IMR-90 (cell line): ENCODE measurements at places on chromosomes 5 and 9. TPM values are rescaled to one million over a fixed set of nuclear protein-coding genes. Genes with fewer than 3 reads are reported as not detected.

The TTC23L gene
- under 0.01 TPM in 2 replicates for total RNA-seq

DNA sequence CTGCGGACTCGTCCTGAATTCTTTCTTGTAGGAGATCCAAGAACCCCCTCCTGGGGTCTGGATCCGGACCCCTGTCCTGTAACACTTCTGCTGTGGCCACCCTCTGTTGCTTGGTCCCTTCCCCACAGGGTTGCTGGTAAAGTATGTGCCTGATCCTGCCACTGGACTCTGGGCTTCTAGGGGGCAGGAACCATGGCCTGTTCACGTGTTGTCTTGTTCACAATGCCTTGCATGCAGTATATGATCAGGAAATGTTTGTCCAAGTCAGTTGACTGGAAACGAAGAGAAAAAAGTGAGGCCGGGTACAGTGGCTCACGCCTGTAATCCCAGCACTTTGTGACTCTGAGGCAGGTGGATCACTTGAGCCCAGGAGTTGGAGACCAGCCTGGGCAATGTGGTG lies 139.3 kb upstream of the ALDH1B1 start:
- peaks cover 34% of the 10 kb centered on the region for H3K27me3 ChIP-seq
- H3K27ac ChIP-seq = no peak overlapping the region
- H3K4me3 ChIP-seq = no peak overlapping the region
- no peaks in the 10 kb centered on the region for H3K36me3 ChIP-seq
- no peaks in the 10 kb centered on the region for H3K4me1 ChIP-seq
- DNase-seq = no peak

DNA sequence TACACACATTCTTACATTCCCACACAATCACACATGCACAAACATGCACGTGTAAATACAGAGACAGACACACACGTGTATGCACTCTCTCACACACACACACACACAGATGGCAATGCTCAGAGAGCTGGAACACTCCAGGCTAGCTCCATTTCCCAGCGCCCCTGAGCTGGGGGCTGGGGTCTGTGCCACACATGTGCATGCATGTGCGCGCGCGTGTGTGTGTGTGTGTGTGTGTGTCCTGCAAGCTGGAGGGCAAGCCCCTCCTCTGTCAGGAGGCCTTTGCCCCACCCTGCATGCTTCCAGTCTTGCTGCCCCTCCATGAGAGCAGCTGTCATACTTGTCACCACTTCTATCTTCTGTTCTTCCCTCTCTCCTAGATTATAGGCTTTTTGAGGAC lies 16.6 kb upstream of the S1PR3 start:
- no peaks in the 10 kb centered on the region for H3K36me3 ChIP-seq
- no peak overlapping the region for H3K27ac ChIP-seq
- H3K27me3 ChIP-seq = peaks cover 16% of the 10 kb centered on the region
- no peak overlapping the region for H3K4me3 ChIP-seq
- DNase-seq = no peak

GRCh38 chr5:42948961-42949347 lies 91.2 kb downstream of the ANXA2R start:
- H3K27me3 ChIP-seq = no peaks in the 10 kb centered on the region
- 0 out of 2 replicates have a peak, but pooled peaks cover under 1% of the 10 kb centered on the region for H3K36me3 ChIP-seq
- H3K4me3 ChIP-seq = peak overlapping the region; percentile 28; the same call in 1 of the 2 replicates
- no peak for DNase-seq
- H3K4me1 ChIP-seq = peaks cover 7% of the 10 kb centered on the region

GRCh38 chr5:56569566-56569965 lies 245.8 kb upstream of the MAP3K1 start:
- H3K36me3 ChIP-seq = no peaks in the 10 kb centered on the region
- peak overlapping the region; percentile 79; the same call in 1 of the 2 replicates for H3K27ac ChIP-seq
- H3K27me3 ChIP-seq = no peaks in the 10 kb centered on the region
- DNase-seq = peak; percentile 63

DNA sequence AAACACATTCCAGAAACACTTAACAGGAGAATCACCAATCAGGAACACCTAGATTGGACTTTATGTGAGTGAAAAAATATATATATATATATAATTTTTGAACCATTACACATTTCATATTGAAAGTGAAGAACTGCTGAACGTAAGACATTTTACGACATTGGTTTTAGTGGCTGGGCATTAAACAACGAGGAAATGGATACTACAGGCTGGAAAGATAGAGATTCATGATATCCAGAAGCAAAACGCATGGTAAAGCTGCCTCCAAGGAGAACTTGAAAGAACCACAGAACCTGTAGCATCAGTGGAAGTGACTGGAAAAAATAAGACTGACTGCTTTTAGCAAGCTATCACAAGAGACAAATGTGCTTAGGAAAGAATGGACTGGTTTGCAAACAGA lies 13.2 kb upstream of the NDUFS4 start:
- no peaks in the 10 kb centered on the region for H3K36me3 ChIP-seq
- no peaks in the 10 kb centered on the region; the same call in 1 of the 2 replicates for H3K27me3 ChIP-seq
- no peak for DNase-seq
- no peak overlapping the region for H3K27ac ChIP-seq
- no peaks in the 10 kb centered on the region for H3K4me1 ChIP-seq

- no peaks in the 10 kb centered on the region for H3K36me3 ChIP-seq
- H3K27me3 ChIP-seq = 0 out of 2 replicates have a peak, but pooled peaks cover under 1% of the 10 kb centered on the region
- H3K4me3 ChIP-seq = no peak overlapping the region
Observed at GRCh38 chr5:80326468-80326867, 6.7 kb downstream of the SPZ1 start.

- H3K4me1 ChIP-seq = peaks cover 5% of the 10 kb centered on the region; the same call in 1 of the 2 replicates
- peak; percentile 36 for DNase-seq
- H3K36me3 ChIP-seq = no peaks in the 10 kb centered on the region
Observed at GRCh38 chr5:144151026-144151425, 19.4 kb downstream of the YIPF5 start.

DNA sequence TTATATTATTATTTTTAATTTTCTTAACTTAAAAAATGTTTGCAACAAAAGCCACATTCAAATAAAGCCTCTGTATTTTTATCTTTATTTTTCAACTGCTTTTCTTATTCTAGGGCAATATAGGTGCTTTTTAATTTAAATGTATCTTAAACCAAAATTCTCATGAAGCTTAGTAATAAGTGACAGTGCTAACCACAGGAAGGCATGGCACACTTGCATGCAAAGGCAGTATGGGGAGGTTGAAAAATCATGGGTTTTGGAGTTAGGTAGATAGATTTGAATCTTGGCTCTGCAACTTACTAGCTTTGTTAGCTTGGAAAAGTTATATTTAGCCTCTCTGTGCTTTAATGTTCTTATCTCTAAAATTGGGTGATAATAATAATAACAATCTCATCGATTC lies 458.0 kb downstream of the DMAC1 start:
- H3K36me3 ChIP-seq = no peaks in the 10 kb centered on the region
- H3K27me3 ChIP-seq = no peaks in the 10 kb centered on the region
- peaks cover 6% of the 10 kb centered on the region for H3K4me1 ChIP-seq
- no peak overlapping the region for H3K27ac ChIP-seq
- no peak for DNase-seq
- no peak overlapping the region for H3K4me3 ChIP-seq

- DNase-seq = no peak
- no peaks in the 10 kb centered on the region for H3K27me3 ChIP-seq
- H3K4me3 ChIP-seq = no peak overlapping the region
- peaks cover 55% of the 10 kb centered on the region for H3K36me3 ChIP-seq
- H3K27ac ChIP-seq = no peak overlapping the region
Observed at GRCh38 chr9:97668485-97668884, 28.7 kb downstream of the XPA start.

The DPM2 gene
- 10.8 TPM in 2 replicates for total RNA-seq

DNA sequence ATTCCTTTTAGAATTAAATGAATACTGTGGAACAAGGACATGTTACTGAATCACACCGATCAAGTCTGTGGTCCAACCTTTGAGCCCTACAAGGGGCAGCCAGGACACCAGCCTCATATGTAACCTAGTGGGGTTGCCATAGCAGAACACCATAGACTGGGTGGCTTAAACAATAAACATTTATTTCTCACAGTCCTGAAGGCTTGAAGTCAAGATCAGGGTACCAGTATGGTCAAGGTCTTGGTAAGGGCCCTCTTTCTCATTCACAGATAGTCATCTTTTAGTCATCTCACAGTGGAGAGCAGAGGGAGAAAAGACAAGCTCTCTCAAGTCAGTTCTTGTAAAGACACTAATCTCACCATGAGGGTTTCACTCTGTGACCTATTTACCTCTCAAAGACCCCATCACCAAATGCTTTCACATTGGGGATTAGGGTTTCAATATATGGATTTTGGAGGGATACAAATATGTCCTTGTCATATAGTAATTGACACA lies 422.5 kb downstream of the GADD45G start:
- no peak overlapping the region for H3K4me3 ChIP-seq
- no peaks in the 10 kb centered on the region; the same call in 1 of the 2 replicates for H3K27me3 ChIP-seq
- H3K36me3 ChIP-seq = no peaks in the 10 kb centered on the region
- DNase-seq = no peak
- no peak overlapping the region for H3K27ac ChIP-seq
- no peaks in the 10 kb centered on the region for H3K4me1 ChIP-seq

- H3K27me3 ChIP-seq = no peaks in the 10 kb centered on the region
- H3K4me3 ChIP-seq = no peak overlapping the region
- no peak overlapping the region for H3K27ac ChIP-seq
- H3K4me1 ChIP-seq = peaks cover 12% of the 10 kb centered on the region
- H3K36me3 ChIP-seq = no peaks in the 10 kb centered on the region
- no peak for DNase-seq
Observed at GRCh38 chr5:134459010-134459403, 47.3 kb upstream of the CDKN2AIPNL start.

GRCh38 chr5:124655921-124656511 lies 90.4 kb downstream of the ZNF608 start:
- H3K27ac ChIP-seq = peak overlapping the region; percentile 88
- H3K36me3 ChIP-seq = no peaks in the 10 kb centered on the region
- peak; percentile 94 for DNase-seq
- peak overlapping the region; percentile 11; the same call in 1 of the 2 replicates for H3K4me3 ChIP-seq

The SHROOM1 gene
- total RNA-seq = 1.4 and 2.5 TPM in 2 replicates

DNA sequence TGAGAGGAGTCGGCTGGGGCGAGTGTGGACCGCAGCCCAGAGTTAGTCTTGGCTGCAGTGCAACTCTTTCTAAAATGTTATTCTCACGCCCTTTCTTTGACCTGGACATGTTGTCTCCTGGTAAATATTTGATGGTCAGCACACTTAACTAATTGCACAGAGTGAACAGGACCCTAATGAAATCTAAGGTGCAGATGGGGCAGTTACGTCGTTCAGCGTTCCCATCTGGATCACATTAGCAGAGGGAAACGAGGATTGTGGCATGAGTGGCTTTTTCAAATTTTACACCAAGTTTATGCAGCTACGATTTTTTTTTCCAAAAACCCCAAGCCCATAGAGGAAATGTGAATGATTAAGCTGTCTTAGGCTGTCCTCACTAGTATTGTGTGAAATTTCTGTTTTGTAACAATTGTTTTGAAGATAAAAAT lies 483 bp downstream of the C9orf85 start:
- no peaks in the 10 kb centered on the region for H3K36me3 ChIP-seq
- H3K4me1 ChIP-seq = peaks cover 2% of the 10 kb centered on the region; the same call in 1 of the 2 replicates
- peak; percentile 28 for DNase-seq
- no peaks in the 10 kb centered on the region for H3K27me3 ChIP-seq

The CLIC3 gene
- total RNA-seq = 0.18 and 0.28 TPM in 2 replicates

- H3K27me3 ChIP-seq = no peaks in the 10 kb centered on the region
- no peak for DNase-seq
- H3K27ac ChIP-seq = no peak overlapping the region
- H3K4me1 ChIP-seq = no peaks in the 10 kb centered on the region
Observed at GRCh38 chr9:95116808-95117204, 200.7 kb downstream of the FANCC start.

GRCh38 chr5:54637654-54638053 lies 120.1 kb downstream of the SNX18 start:
- H3K27ac ChIP-seq = peak overlapping the region; percentile 2; the same call in 1 of the 2 replicates
- H3K4me1 ChIP-seq = peaks cover 6% of the 10 kb centered on the region
- H3K36me3 ChIP-seq = no peaks in the 10 kb centered on the region
- DNase-seq = peak; percentile 48
- no peaks in the 10 kb centered on the region for H3K27me3 ChIP-seq

DNA sequence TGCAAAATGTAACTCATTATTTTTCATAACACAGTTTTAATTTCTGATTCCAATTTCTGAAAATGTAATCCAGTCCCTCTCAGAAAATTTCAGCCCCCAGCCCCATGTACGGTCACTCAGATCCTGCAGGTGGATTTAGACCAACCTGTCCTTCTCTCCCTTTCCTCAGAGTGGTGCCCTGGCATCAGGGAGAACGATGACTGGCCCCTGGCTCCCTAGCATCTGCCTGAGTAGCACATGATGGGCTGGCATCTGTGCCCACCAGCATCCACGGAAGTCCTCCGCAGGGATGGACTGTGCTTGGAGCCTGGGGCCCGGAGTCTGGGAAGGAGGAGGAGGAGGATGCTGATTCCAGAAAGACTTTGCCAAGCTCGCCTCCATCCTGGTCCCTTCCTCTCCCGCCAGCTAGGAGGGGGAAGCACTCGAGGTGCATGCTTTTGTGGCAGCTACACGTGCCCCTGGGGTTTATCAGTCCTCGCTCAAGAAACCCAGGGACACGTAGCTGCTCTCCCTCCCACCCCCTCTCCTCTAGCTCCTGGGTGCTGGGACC lies 54.4 kb upstream of the RUFY1 start:
- no peak overlapping the region for H3K4me3 ChIP-seq
- H3K4me1 ChIP-seq = peaks cover 2% of the 10 kb centered on the region; the same call in 1 of the 2 replicates
- H3K27me3 ChIP-seq = peaks cover 8% of the 10 kb centered on the region
- H3K27ac ChIP-seq = no peak overlapping the region
- H3K36me3 ChIP-seq = no peaks in the 10 kb centered on the region
